ENCODE measurements at places on chromosomes 7 and 10.
A peak's percentile ranks its signal among the peaks of the same experiment; 100 is the strongest.

GRCh38 chr10:100826661-100826982 is 81.2 kb downstream of the PAX2 start:
- no peak for DNase-seq

DNA sequence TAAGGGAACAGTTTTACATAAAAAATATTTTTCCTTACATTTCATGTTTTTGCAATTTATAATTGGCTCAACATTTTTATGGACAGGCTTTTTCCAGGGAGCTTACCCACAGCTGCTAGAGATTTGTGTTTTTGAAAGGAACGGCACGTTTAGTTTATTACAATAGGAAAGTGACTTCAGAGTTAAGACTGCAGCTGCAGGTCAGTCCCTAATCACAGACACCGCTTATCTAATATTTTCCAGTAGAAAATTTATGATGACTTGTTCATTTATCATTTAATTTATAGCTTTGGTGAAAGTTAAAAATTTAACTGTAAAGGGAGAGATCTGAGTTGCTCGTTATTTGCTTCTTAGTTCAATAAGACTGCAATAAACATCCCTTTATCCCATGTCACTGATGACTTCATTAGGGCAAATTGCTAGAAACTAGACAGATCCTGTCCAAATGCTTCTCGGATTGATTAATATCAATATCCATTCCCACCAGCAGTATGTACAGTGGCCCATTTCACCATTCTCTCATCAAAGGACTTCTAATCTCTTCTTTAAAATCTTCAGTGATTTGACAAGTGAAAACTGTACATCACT is 97.0 kb upstream of the ODAD2 start:
- DNase-seq: no peak

- DNase-seq: no peak
These were observed 191.5 kb downstream of the MGMT start for GRCh38 chr10:129658376-129659072.

GRCh38 chr7:66355756-66356155 is 150.6 kb downstream of the TPST1 start:
- no peak for DNase-seq

DNA sequence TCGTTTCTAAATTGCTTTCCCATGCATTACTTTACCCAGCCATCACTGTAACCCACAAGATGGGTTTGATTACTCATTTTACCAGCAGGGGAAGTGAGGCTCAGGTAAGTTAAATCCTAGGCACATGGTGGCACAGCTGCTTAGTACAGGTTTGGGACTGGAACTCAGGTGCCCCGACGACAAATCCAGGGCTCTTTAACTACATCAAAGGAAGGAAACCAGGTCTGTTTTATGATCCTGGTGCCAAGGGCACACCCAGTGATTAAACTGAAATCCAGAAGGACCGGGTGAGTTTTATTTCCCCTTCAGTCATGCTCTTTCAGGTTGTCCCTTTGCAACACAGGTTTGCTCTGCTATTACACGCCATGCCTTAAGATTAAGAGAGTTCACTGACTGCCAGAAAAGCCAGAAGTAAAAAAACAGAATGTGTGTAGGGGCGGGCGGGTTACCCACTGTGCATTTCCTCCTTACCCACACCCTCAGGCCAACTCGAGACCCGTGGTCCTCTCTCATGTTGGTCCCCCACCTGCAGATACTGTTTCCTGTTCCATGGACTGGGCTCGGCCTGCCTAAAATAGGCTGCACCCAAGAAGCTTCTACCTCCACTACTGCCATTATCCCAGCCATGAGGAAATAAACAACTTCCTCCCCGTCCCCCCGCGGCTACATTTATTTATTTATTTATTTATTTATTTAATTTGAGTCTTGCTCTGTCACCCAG is 55.1 kb upstream of the KDM7A start:
- DNase-seq: no peak

DNA sequence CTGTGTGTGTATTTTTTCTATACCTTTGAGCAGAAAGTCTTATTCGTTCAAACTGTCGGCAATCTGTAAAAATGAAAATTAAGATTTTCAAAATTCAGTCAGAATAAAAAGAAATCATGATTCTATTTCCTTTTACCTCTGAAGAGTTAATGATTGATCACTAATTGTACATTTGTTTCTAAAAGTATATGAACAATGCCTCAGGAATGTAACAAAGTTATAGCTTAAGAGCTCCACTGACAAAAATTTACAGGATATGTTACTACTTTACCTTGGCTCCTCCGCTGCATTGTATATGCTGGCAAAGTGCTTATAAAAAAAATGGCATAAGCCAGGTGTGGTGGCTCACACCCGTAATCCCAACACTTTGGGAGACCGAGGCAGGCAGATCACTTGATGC is 225.7 kb downstream of the VTI1A start:
- no peak for DNase-seq

GRCh38 chr7:122123746-122124145 is 20.3 kb downstream of the AASS start:
- no peak for DNase-seq

GRCh38 chr10:71158251-71158650 is 54.1 kb upstream of the UNC5B start:
- DNase-seq: no peak

- no peak for DNase-seq
These were observed 293.0 kb upstream of the NPSR1 start for GRCh38 chr7:34365011-34365410.

DNA sequence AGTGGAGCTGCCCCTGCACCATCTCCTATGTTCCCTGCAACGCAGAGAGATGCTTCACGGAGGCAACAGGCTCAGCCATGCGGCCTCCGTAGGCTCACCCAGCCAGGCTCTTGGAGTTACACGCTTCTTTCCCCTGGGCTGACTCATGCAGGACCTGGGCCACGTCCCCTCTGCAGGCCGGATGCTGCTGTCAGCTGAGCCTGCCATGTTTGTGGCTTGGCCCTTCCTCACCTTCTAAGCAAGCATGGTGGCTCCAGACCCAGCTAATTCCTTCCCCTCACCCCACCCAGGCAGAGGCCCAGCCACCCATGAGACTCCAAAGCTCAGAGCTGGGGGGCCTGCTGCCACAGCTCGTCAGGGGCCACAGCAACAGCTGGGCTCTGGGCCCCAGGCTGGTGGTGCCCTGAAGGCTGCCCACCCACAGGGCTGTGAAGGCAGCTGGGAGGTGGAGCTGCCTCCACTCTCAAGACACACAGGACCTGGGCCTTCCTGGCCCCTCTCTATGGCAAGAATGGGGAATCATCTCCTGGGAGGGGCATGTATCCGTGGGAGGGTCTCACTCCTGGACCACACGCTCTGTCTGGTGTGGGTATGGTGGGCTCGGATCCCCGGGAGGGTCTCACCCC is 219.6 kb downstream of the ELFN1 start:
- no peak for DNase-seq

DNA sequence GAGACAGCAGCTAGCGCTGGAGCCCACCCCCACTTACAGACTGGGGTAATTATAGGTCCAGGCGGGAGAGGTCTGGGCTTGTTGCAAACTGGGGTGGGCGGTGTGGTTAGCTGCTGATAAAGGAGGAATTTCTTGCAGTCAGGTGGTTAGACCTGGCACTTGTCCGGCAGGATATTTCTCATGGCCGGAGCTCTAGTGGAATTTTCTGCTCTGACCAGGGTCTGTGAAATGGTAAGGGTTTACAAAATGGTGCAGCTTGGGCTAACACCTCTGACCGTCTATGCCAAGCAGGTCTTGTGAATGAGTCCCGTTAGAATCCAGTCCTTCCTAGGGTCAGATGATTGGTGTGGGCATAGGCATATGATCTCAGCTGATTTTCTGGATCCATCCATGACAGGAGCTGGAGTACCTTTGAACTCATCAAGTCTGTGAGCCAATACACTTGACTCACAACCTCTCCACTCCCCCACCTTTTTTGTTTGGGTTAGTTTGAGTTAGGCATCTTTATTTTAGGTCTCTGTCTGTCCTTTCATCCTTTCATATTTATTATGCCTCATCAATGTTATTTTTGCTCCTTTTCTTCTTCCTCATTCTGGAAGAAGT is 213.4 kb downstream of the SUGCT start:
- DNase-seq: no peak

DNA sequence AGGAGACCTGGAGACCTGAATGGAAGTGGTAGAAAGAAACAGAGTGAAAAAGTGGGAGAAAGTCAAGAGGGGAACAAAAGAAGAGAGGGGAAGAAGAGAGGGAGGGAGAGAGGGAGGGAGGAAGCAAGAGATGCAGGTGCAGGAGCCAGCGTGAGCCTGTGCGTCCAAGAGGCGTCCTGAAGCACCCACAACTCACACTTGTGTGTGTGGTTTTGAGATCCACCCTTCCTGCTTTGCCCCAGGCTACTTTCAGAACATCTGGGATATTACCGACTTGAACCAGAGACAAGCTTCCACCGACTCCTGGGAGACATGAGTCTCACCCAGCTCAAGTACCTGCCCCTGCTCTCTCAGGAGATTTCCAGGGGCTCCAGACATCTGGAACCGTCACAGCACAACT is 9.8 kb downstream of the AFAP1L2 start:
- DNase-seq: no peak

DNA sequence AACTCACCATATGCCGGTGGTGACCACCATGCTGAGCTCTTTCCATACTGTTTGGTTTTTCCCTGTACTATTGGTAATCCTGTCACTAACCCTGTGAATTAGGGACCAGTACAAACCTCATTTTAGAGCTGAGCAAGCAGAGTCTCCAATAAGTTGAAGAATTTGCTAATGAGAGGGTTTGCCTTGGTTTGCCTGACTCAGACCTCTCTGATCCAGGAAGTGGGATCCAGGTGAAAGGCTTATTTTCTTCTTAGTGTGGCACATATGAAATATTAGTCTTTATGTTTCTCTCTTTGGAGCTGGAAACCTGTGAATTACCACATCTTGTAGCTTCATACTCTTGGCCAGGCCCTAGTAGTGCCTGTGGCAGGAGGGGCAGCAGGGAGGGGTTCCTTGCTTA is 114.1 kb upstream of the IGFBP3 start:
- no peak for DNase-seq

DNA sequence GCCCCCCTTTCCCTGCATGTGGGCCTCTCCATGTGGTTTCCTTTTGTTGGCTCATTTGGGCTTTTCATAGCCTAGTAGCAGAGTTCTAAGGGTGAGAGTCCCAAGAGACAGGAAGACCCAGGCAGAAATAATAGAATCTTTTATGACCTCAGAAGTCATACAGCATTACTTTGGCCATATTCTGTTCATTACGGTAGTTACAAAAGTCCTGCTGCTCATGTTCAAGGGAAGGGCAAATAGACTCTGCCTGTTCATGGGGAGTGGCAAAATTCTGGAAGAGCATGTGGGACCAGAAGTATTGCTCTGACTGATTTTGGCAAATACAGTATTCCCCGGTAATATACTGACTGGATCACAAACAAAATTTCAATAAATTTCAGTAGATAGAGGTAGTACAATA is 910.3 kb downstream of the LRMDA start:
- no peak for DNase-seq

DNA sequence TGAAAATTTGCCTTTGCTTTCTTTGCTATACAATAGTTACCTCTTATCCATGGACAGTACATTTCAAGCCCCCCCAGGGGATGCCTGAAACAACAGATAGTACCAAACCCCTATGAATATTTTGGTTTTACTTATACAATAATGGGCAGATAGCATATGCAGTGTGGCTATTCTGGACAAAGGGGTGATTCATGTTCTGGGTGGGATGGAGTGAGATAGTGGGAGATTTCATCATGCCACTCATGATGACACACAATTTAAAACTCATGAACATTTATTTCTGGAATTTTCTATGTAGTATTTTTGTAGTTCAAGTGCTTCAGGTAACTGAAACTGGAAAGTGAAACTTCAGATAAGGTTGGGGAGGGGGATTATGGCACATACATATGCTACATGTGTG is 12.0 kb downstream of the STARD3NL start:
- DNase-seq: no peak

DNA sequence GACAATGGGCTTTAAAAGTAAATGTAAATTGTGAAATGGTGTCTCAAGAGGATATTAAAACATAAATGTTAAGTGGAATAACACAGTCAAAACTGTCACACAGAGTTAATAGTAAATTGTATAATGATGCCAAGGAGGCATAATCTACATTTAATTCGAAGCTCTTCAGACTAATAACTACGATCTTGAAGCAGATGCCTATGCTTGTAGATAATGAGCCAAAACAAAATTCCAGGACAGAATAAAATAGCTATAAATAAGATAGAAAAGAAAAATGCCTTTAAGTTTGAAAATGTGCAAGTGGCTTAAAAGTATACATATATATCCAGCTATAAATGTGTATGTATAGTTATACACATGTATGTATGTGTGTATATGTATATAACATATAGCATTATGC is 17.5 kb downstream of the TWIST1 start:
- DNase-seq: no peak

GRCh38 chr10:34360984-34361383 is 454.1 kb downstream of the PARD3 start:
- DNase-seq: no peak

GRCh38 chr7:24729365-24730017 is 27.8 kb downstream of the GSDME start:
- no peak for DNase-seq

DNA sequence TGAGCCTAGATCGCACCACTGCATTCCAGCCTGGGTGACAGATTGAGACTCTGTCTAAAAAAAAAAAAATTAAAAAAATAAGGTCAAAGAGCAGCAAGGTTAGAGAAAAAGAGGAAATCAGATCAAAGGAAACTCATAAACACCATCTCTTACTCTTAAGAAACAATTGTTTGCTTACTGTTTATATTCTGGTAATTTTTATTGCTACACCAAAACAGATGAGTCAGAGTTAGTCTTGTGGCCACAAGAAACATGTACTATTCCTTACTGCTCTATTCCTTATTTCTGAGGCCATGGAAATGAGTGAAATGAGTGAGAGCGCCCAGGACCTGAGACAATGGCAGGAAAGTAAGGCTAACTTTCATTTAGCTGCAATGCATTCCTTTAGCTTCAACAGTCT is 387.3 kb downstream of the HPSE2 start:
- no peak for DNase-seq

- peak; percentile 63 for DNase-seq
These were observed 718 bp upstream of the CTBP2 start for GRCh38 chr10:125160856-125161706.

GRCh38 chr7:128939861-128940410 is 2.2 kb downstream of the IRF5 start:
- DNase-seq: no peak

- no peak for DNase-seq
These were observed 126.5 kb downstream of the SLIT1 start for GRCh38 chr10:97059006-97059871.

DNA sequence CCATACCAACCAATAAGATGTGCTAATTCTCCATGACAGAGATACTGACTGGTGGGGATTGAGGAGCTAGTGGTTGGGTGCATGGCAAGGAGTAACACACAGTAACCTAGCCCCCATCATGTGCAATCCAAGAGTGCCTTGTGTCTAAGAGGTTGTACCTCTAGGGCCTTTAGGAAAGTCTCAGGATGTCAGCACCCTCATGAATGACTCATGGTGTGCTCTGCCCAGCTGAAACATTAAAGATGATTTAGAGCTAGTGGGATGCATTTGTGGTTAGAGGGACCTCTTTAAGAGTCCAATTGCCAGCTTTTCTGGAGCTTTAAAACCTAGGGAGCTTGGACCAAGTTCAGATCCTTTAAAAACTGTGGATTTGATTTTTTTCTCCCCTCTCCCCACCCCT is 181.1 kb downstream of the HERPUD2 start:
- no peak for DNase-seq

- no peak for DNase-seq
These were observed 11.6 kb upstream of the AQP1 start for GRCh38 chr7:30900053-30900452.
